ENCODE measurements at places on chromosomes 7 and 10.

DNA sequence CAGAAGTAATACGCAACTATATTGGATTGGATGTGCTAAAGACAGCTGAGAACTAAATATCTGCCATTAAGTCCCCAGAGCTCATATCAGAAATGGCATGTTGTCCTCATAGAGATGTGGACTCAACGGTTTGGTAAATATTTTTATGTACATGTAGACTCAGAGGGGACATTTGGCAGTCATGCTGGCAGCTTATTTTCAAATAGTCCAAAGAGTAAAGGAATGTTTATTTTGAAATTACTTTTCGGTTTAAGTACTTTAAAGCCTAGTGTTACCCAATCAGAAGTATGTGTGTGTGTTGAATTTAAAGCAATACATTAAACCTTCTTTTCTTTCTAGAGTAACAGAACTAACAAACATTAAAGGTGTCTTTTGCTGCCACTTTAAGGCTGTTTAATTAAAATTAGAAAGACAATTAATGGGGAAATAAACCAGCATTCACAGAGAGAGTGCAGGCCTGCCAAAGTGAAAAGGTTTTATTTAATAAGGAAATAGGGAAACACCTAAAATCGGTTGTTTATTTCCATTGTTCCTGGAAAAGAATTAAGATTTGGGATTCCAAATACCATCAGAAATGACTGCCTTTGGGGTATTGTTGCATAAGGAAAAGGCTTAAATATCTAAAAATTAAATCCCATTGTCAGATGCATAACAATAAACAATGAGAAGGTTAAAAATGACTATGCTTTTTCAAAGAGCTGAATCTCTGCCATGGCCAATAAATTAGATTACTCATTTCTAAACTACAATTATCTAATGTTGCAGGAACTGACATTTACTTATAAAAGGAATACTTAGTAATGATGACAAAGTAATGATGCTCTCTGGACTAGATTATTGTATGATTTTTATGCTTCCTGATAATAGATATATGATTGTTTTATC is 113.4 kb upstream of the AHR start:
- DNase-seq: no peak

- DNase-seq: no peak
Measured at GRCh38 chr7:87797395-87797794, 78.8 kb downstream of the SLC25A40 start.

DNA sequence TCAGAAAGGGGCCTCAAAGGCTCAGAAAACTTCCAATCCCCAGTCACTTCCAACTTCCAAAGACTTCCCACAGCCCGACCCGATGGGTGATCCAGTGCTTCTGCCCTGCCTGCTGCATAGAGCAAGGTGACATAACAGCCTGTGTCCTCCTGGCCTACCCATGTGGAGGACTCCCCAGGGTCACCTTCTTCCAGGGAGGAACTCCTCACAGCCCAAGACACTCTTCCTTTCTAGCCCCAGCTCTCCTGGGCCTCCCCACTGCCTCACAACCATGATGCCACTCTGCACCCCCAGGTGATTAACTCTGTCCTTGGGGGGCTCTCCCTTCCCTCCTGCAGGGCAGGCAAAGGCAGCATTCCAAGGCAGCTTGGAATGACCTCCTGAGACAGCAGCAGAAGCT is 158.4 kb upstream of the PDE1C start:
- DNase-seq: no peak

DNA sequence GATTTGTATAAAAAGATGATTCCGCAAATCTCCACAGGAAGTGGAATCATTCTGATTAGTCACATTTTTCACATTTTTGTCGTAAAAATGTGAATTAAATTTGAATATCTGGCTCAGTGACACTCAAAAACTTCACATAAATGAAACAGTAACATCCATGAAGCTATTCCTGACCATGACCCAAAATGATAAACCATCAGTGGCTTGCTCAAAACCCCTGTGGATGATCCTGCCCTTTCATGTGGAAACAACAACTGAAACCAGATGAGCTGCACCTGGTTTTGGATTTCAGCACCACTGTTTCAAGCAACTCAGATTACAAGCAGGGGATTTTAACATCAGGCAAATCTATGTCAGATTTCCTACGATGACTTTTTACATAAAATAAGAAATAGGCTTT is 80.3 kb downstream of the AMPH start:
- no peak for DNase-seq

GRCh38 chr7:33831389-33832141 is 73.8 kb upstream of the BMPER start:
- no peak for DNase-seq

DNA sequence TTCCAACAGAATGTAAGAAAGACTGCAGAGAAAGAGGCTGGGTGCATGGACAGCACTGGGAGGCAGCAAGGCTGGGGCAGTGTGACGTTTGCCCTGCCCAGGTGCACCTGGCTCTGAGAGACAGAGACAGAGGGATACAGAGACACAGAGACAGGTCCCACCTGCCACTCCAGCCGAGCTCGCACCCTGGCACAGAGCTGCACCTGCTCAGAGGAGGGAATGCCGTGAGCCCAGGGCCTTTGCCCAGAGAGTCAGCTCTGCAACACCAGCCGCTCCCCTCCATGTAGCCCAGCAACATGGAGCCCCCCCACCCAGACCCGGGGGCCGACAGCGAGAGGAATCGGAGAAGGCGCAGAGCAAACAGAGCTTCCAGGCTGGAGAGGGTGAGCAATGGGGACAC is 35.3 kb upstream of the PROSER2 start:
- DNase-seq: no peak

DNA sequence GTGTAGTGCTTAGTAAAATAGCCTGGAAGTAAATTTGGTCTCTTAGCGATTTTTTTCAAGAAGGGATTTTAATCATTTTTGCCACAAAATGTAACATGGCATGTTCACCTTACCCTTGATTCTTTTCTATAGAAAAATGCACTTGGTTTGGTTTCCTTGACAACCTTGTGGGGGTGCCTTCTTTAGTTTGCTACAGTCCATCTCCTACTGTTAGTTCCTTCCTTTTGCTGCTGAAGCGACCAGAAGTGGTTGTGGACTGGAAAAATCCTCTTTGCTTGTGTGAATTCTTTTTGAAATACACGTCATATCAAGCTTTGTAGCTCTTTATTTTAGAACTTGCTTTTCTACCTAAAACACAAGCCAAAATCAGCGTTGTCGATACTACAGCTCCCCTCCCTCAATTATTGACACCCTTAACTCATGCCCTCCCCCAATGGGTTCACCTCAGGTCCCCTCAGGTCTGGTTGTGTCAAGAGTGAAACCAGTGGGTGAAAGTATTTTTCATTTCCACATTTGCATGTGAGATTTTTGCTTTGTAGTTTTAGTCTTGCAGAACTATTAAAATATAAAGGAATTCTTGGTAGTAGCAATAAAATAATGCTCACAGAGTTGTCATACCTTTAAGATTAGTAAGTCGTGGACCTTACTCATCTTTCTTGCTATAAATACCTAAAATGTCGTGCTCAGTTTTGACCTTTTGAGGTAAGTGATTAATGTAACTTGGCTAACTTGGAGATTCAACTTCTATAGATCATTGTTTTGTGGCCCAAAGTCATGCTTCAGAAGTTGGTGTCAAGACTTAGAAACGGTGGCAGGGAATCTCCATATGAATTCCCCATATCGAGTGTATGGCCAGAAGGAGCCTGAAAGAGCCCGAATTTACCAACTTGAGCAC is 1.5 kb downstream of the ACTR3B start:
- no peak for DNase-seq

DNA sequence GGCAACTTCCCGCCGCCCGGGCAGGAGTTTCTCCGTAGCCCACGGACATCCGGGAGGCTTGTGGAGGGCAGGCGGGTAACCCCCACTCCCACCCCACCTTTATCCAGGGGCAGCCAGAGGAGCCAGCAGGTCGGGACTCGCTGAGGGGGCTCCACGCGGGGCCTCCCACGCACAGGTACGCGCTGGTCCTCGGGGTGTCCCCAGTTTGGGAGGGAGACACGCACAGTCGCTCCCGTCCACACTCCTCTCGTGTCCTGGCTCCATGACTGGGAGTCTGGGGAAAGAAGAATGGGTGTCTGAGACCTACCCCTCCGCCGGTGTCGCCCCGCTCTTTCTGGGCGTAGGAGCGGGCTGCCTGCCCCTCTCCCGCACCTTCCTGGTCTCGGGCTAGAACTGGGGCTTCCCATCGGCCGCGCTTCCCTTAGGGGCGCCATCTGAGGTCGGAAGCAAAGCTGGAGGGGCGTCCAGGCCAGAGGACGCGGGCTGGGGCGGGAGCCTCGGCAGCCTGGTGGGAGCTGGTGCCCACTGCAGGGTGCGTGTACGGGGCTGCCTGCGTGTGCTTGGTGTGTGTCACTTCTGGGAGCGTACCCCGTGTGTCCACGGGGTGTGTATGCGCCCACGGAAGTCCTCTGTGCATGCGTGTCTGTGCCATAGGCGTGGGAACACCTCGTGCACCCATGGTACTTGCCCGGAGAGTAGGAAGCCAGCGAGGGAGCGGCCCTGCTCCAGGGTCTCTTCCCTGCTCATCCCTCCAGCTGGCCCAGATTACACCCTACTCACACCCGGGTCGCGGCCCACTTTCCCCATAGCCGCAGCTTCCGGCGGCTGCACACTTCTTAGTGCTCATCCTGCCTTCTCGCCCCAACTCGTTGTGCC is 73.0 kb upstream of the LEP start:
- DNase-seq: no peak

GRCh38 chr10:7788639-7789286 is 786 bp downstream of the ATP5F1C start:
- DNase-seq: no peak

DNA sequence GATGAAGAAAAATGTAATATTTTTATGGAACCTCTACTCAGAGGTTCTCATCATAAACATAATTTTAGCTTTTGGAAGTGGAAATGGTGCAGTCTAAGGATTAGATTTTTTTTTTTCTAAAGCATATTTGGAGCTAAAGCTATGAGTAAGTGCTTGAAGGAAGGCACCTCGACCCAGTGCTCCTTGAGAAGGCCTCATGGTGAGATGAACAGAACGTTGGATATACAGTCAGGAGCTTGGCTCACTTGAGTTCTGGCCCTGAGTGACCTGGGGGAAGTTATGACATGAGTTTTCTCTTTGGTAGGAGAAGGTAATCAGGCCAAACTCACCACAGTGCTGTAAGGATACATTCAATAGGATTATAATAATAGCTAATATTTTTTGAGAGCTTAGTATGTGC is 163.3 kb downstream of the JCAD start:
- no peak for DNase-seq

- DNase-seq: no peak
Measured at GRCh38 chr7:77488986-77489385, 48.1 kb upstream of the PTPN12 start.

DNA sequence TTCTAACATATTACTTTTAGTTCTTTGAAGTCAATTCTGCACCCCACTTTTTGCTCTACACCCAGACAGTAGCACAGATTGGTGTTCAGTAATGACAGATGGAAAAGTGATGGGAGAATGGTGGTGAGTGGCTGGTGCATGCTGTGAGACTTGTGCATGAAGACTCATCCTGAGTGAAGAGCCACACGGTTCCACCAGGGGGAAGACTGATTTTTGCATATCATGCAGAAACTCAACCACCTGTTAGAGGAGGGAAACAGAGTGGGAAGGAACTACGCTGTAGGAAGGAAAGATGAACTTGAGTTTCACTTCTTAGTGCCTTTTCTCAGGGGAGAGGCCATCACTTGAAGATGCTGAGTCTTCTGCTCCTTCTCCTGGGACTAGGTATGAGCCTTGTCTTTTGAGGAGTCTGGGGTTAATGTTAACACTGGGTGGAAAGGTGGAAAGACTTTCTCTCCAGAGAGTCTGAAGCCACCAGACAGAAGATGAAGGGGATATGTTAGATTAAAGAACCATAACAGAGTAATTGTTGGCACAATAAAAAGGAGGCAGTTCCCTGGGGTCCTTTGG is 9.3 kb upstream of the PRSS1 start:
- DNase-seq: no peak

- no peak for DNase-seq
Measured at GRCh38 chr7:1046722-1047679, 2.7 kb downstream of the GPR146 start.

DNA sequence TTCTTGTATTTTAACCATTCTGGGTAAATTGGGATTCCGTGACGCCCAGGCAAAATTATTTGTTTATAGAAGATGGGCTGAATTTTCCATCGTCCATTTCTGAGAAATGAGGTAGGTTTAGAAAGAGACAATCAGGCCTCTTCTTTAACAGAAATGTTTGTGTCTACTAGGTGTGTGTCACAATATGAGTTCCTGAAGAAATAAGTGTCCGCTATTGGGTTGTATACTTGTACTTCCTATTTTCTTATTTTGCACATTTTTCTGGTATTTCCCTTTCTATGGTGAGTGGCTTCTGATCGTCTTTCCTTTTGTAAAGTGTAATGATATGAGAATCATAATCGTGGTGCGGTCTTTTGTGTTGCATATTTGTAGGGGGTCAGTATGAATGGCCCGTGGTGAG is 83.9 kb downstream of the TCF7L2 start:
- DNase-seq: no peak

DNA sequence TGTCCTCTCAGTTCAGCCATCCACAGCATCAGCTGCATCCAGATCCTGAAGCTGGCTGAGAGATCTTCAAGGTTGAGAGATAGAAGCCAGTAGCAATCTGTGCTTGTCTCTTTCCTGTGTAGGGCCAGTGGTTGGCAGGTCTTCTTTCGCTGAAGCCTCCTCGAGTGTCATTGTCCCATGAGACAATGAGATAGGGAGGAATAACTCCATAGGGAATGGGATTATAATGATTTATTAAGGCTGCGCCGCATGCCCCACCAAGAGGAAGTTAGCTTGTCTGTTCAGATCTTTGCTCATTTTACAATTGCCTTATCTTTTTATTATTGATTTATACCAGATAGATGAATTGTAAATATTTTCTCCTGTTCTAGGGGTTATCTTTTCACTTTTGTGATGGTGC is 61.5 kb downstream of the MCMBP start:
- DNase-seq: no peak

- no peak for DNase-seq
Measured at GRCh38 chr7:127914693-127915092, 116.5 kb downstream of the LRRC4 start.

- DNase-seq: no peak
Measured at GRCh38 chr7:76351372-76351771, 7.4 kb downstream of the YWHAG start.

DNA sequence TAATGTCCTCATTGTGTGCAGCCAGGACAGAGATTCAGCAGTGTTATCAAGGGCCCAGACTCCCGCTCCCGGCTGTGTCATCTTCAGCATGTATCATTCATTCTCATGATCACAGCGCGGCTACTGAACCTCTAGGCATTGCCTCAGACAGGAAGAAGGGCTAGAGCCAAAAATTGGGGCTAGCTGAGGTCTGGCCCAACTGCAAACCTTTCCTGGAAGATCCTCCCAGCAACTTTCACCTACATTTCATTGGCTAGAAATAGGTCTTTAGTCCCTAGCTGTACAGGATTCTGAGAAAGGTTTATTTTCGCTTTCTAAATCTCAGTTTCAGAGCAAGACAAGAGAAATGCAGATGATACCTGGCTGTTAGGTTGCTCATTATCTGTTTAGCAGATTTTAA is 81.9 kb downstream of the CREM start:
- DNase-seq: peak; percentile 18

GRCh38 chr7:131544449-131545301 is 11.8 kb downstream of the PODXL start:
- no peak for DNase-seq

GRCh38 chr10:109968953-109969759 is 38.6 kb upstream of the ADD3 start:
- no peak for DNase-seq

All from stimulated activated CD4-positive, alpha-beta T cell treated with anti-CD3 and anti-CD28 coated beads, Interleukin-12 subunit alpha, Interleukin-12 subunit beta, amount 100 ng/mL, for 24 hours (primary cell).